ENCODE measurements at places on chromosomes 11 and 22.

DNA sequence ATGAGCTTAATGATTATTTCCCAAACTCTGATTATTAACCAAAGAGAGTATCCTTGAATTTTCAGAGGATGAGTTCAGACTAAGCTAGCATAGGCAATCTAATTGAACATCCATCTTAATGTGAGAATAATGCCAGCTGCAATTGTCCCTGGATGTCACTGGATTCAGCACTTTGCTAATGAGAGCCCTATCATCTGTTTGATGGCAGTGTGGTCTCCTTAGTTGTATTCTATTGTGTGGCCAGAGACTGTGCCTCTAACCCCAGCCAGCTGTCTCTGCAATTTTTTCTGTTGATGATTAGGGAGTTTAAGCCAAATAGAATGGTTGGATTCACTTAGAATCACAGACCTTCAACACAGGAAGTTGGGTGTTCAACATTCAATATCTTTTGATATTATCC, 1249.5 kb downstream of the FAM181B start:
- DNase-seq, result no peak

DNA sequence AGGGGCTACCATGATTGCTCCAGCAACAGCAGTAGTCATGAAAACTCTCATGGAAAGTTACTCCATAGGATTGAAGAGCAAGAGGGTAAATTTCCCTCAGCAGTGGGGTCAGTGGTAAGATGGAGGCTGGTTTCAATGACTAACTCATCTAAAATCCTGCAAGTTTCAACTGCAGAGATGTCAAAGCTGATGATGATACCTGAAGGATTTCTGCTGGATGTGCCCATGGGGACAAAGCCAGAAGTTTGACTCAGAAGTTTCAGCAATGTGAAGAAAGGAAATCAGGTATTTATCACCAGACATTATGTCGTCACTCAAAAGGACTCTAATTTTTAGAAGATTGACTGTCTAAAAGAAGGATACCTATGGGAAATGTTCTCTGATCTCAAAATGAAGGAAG, 29.1 kb downstream of the RAB38 start:
- no peak for DNase-seq

DNA sequence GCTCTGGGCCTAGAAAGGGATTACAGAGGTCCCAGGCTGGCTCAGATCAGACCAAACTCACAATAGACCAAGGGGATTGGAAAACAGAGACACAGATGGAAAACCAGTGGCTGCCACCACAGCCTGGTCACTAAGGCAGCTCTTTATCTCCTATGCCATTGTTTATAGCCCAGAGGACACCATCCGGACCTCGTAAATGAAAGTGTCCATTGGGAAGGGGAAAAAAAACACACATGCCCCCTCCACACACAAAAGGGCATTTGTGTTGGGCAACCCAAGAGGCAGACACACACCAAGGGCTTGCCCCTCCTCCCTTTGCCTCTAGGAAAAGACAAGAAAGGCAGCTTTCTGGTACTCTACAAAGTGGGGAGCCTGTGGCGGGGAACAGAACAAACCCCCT, 85.9 kb downstream of the GAB2 start:
- no peak for DNase-seq

DNA sequence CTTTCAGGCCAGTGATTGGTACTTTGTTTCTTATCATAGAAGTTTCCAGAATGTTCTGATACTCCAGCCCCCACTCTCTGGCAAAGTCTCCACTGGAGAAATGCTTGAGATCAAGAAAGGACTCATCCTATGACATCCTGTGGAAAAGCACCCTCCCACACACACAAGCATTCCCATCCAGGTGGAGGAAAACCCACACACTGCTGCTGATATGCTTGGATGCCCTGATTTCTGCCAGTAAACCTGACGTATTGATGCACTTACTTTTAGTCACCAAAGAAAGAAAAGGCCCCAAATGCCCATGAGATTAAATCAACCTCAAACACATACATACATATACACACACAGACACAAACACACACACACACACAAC, 9.2 kb upstream of the SLC5A12 start:
- no peak for DNase-seq

DNA sequence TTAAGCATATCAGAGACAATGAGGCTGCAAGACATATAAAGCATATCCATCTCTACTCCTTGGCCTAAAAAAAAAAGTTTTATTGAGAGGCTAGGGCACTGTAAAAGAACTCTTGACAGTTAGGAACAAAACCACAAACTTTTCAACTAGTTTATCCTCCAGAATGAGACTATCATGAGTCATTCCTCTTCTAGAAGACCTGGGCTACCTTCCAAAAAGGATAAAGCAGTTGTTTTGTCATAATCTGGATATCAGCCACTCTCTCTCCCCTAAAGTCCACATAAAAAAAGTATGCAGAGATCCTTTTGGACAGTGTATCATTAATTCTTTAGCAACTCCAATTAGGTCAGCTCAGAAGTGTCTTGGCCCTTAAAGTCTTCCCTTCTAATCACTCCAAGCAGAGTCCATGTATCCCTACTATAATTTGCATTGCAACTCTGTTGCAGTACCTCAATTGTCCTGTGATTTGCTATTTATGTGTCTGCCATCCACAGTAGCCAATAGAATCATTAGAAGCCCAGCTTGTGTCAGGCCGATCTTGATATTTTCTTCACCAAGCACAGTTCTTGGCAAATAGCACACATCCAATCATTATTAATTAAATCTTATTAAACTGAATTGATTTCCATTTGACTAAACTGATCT, 10.4 kb downstream of the OR51T1 start:
- no peak for DNase-seq

DNA sequence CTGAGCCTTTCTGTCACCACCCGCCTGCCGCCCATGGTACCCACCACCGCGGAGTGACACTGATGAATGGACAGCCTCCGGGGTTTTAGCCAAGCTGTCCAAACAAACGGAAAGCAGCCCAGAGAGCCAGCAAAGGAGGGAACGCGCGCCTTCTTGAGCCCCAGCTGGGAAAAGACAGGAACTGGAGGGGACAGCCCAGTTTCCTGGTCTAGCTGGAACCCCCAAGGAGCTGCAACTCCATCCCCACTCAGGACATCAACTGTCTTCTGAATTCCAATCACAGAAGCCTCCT, 33.7 kb downstream of the SHISAL1 start:
- DNase-seq, result no peak

- DNase-seq, result no peak
Measured at GRCh38 chr11:58763120-58763490, 31.4 kb upstream of the GLYAT start.

DNA sequence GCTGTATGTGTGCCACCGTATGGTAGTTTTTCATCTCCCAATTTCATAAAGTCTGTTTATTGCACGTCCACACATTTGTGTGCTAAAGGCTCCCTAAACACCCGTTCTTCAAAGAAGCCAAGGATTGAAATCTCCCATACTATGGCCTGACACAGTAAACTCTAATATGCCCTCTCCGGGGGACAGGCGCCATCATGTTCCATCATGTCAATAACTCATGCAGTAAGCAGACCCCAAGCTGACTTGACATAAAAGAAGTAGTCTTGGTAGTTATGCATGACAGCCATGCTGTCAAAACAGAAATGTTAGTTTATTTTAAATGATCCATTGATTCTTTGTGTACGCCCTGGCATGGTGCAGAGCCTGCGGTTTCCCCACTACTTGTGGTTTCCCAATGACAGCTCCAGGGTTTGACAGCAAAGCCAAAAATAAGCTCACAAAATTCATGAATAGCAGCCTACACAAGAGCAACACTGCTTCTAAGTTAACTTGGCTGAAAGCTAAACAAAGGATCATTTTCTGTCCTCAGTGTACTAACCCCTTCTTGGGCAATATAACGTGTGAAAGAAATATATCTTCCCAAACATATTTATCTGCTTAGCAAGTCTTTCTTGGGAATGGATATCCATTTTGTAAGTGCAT, 56.5 kb upstream of the CABP7 start:
- DNase-seq, result no peak

- peak; percentile 24 for DNase-seq
Measured at GRCh38 chr22:32206774-32207758, 2.2 kb upstream of the RFPL2 start.

DNA sequence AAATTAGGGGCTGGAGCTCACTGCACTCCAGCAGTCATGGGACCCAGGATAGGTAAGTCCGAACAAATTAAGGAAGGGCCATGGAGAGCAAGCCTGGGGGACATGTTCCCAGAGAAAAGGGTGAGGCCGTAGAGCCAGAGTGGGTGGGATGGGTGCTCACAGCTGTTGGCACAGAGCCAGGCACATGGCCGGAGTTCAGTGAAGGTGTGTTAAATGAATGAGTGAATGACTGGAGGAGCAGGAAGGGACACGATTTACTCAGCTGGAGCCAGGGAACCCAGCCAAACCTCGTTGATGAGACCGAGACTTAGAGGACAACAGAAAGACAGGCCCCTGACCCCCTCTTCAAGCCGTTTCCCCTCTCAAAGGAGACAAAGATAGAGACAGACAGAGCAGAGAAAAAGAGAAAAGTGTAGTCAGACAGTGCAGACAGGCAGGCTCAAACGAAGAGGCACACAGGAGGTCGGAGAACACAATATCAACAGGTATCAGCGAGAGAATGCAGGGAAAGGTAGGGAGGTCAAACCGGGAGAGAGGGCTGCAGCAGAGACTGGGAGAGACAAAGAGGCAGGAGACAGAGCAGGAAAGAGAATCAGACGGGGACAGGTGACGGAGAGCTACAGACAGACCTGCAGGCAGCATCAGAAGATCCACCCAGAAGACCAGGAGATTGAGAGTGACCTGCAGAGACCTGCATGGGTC, 590 bp downstream of the SLCO2B1 start:
- peak; percentile 9 for DNase-seq

DNA sequence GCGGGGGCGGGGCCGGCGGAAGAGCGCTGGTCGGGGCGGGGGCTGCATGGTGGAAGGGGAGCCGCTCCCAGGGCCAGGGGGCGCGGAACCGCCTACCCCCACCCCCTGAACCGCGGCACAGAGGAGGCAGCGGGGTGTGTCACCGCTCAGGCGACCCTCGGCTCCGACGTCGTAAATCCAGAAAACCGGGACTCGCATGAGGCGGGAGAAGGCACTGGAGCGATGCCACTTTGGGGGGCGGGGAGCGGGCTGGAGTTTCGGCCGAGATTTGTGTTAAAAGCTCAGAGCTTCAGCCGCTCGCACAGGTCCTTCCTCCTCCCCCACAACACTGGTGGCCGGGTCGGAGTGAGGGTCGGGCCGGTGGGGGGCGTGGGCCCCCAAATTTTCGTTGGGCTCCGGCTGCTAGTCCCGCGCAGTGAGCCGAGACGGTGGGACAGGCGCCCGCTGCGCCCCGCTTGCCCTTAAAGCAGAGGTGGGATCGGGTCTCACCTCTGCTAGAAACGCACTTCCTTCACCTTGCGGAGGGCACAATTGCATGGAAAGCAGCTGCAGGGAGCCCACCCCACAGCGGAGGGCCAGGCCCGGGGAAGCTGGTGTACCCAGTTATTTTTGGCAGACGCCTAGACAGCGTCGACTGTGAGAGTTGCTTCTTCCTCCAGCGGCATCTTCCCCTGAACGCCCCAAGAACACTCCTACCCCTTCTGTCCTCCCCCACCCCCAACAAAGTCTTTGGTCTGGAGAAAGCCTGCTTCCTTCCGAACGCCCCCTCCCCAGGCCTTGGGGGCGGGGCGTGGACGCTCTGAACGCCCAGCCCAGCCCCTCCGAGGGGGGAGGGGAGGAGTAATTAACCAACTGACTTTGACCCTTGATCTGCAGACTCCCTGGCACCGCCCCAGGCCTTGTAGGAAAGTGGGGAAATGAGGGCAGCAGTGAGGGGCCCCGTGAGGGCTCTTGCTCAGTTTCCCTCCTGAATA, 1.1 kb downstream of the OVOL1 start:
- DNase-seq, result no peak

- DNase-seq, result no peak
Measured at GRCh38 chr22:40417041-40417440, 46.6 kb downstream of the SGSM3 start.

DNA sequence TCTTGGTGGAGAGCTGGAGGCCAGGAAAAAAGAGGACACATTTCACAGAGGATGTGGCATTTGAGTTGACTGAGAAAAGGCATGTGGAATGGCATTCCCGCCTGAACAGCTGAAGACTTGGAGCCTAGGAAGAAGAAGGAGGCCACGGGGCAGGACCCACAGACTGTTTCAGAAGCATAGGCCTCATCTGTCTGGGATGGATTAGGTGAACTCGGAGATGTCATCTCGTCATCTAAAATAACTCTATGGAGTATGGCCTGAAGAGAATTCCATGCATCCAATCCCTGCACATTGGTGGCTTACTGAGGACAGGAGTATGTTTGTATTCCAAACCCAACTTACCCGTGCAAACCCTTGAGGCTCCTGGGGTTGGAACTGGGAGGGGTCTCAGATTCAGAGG, 16.4 kb downstream of the SPATA19 start:
- DNase-seq, result no peak

DNA sequence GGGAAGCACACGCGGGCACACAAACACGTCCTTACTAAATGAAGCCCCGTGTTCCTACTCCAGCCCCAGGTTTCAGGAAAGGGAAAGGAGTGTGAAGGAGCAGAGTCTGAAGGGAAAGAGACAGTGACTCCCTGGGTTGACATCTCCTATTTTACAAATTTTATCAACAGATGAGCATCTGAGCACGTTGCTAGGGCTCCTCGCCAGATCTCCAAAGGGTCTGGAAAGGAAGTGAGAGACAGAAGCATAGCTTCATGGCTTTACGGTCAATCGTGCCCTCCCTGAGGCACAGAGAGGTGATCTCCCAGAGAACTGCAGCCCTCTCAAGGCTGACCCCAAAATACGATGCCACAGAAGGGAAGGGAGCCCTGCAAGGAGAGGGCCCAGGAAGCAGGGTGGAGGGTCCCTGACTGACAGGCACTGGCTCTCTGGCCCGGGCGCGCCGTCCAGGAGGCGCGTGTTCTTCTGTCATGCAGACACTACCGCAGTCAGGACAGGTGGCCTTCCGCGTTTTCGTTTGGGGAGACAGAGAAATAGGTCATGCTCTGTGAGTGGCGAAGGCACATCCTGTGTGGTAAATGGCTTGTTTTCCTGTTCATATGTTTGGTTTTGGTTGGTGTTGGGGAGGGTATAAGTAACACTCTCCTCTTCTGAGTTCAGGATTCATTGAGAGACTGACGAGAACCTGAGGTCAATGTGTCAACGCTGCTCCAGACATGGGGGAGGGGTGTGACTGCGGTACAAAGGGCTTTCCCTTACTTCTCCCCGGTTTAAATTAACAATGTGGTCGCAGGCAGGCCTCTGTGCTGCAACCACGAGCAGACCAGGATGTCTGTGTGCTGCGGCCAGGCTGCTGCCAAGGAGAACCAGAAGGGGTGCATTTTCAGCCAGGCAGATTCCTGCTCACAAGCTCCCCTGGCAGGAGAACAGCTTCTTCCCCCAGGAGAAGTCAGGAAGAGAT, 813.3 kb downstream of the OPCML start:
- no peak for DNase-seq
